ENCODE measurements at places on chromosomes 16 and 17.

DNA sequence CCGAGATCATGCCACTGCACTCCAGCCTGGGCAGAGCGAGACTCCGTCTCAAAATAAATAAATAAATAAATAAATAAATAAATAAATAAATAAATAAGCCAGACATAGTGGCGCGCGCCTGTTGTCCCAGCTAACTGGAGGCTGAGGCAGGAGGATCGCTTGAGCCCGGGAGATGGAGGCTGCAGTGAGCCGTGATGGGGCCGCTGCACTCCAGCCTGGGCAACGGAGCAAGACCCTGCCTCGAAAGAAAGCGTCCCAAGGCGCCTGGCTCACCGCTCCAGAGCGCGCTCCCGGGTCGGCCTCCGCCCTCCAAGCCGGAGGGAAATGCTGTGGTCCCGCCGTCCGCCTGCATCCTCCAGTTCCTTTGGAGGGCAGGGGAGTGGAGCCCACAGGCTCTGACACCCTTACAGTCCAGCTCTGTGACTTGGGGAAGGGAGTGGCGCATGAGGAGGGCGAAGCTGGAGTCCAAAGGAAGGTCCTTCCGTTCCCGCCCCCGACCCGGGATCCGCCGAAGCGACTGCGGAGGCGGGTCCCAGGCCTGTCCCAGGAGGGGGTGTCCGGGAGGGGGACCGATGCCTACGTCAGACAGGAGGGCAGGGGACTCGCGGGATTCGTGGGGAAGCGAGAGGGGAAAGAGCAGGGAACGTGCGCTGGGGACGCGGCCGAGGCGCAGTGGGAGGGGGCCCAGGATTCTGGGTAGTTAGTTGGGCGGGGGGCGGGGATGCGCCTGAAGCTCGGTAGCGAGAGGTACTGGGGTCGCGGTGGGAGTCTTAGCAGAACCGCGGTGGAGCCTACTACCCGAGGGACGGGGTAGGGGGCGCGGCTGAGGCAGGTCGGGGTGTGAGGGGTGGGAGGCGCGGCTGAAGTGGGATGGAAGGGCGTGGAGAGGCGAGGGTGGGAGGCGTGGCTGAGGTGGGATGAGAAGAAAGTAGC, 8.4 kb upstream of the TRPV2 start:
- DNase-seq, result no peak

- no peak for DNase-seq
Measured at GRCh38 chr16:30113031-30113710, at the start of gene GDPD3. GDPD3 (minus strand) TSS chr16:30113537; CDS start chr16:30113478, 59 bp downstream.

GRCh38 chr17:9209347-9209746, 188.0 kb downstream of the NTN1 start:
- no peak for DNase-seq

GRCh38 chr16:83733301-83733700, 74.5 kb upstream of the HSBP1 start:
- DNase-seq, result no peak

DNA sequence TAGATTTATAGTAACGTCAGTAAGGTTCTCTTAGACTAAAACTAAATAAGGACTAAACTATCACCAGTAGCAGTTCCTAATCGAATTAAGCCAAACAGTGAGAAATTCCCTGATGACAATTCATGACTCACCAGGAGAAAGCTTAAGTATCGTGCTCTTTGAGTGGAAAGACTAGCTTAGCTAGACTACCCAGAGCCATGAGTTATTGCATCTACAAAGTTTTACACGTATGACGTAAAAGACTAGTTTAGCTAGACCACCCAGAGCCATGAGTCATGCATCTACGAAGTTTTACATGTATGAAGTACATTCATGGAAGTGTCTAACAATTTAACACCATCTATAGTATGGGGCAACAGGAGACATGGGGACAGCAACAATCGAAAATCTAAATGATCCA, 36.6 kb downstream of the UBE2G1 start:
- DNase-seq, result no peak

DNA sequence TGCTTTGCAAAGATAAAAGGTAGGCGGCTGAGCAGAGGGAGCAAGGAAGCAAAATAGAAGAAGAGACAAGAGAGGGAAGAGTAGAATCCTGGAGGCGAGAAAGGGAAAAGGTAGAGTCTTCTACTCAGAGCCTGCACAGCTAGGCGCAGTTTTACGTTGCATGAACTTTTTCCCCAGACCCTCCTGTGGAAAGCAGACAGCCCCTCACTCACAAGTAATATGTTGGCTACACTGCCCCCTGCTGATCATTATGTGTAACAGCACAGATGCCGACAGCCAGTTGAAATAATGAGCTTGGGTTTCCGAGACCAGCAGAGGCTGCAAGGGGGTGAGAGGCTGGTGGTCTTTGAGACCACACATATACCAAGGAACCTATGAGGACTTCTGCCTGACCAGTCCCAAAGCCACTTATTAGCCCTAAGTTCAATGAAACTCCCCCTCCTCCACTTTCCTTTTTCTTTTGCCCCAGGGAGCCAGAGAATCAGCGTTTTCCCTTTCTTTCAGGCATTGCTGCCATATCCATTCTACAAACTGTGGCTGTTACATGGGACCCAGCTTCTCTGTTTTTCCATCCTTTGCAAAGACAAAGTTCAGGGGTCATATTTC, 22.5 kb upstream of the CMTR2 start:
- no peak for DNase-seq

GRCh38 chr17:27456681-27457359, 572 bp downstream of the KSR1 start:
- no peak for DNase-seq

DNA sequence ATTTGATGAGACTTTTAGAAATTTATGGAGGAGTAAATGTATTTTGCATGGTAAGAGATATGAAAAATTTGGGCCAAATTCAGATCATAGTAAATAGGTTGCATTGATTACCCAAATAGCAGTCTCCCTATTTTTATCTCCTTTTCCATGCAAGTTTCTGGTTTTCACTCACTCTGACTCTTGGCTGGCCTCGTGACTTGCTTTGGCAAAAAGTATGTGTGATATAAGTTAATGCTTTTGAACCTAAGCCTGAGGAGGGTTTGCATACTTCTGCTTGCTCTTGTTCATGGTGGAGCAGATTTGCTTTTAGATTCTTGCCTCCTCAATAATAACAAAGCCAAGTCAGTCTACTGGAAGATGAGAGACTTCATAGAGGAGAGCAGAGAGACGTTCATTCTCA, 1045.9 kb upstream of the CDH8 start:
- no peak for DNase-seq

GRCh38 chr16:80107900-80108299, 432.9 kb upstream of the DYNLRB2 start:
- DNase-seq, result no peak

DNA sequence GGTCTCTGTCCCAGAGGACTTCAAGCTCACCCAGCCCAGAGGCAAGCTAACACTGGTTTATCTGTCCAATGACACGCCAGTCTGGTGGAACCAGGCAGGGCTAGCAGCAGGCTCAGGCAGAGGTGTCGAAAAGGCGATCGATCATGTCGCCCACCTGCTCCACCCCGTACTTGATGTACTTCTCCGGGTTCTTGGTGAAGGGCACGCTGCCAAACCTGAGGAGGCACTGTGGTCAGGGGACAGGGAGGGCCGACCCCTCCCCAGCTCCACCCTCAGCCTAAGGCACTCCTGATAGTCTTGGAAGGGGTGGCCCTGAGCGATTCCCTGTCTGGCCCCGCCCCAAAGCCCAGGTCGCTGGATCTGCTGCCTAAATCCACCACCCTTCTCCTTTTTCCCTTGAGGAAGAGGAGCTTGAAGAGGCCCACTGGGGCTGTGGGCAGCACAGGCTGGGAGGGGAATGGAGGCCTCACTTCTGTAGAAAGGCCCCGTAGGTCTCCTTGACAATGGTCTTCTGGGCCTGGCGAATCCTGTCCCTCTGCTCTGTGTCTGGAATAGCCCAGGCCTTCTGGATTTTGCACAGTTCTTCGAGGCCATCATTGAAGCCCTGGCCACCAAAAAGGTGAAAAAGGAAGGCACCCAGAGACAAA, 4.7 kb downstream of the ZACN start:
- DNase-seq, result no peak

GRCh38 chr17:73625006-73625405, 19.2 kb downstream of the SDK2 start:
- no peak for DNase-seq

DNA sequence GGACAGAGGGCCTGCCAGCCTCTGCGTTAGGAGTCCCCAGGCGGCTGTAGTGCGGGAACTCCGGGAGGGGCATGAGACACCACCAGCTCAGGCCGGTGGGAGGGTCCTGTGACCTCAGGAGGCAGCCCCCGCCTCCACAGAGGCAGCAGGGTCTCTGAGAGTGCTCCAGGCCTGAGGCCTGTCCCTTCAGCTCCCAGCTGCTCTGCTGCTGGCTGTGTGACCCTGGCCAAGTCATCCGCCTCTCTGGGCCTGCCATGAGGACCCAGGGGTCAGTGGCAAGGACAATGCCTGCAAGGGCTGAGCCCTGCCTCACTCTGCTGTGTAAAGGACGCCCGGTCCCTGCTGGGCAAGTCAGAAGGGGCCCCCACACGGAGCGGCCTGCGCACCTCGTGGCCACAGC, 27.1 kb upstream of the ZFPM1 start:
- no peak for DNase-seq

GRCh38 chr17:1590029-1590746, 27.6 kb upstream of the PITPNA start:
- no peak for DNase-seq

DNA sequence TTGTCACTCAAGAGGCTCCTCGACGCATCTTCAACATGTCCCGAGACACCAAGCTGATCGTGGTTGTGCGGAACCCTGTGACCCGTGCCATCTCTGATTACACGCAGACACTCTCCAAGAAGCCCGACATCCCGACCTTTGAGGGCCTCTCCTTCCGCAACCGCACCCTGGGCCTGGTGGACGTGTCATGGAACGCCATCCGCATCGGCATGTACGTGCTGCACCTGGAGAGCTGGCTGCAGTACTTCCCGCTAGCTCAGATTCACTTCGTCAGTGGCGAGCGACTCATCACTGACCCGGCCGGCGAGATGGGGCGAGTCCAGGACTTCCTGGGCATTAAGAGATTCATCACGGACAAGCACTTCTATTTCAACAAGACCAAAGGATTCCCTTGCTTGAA, 101.0 kb downstream of the HS3ST2 start:
- no peak for DNase-seq

GRCh38 chr16:70410734-70411133, 28.2 kb downstream of the ST3GAL2 start:
- no peak for DNase-seq

- DNase-seq, result no peak
Measured at GRCh38 chr17:44010966-44011647, 3.7 kb downstream of the TMEM101 start.

DNA sequence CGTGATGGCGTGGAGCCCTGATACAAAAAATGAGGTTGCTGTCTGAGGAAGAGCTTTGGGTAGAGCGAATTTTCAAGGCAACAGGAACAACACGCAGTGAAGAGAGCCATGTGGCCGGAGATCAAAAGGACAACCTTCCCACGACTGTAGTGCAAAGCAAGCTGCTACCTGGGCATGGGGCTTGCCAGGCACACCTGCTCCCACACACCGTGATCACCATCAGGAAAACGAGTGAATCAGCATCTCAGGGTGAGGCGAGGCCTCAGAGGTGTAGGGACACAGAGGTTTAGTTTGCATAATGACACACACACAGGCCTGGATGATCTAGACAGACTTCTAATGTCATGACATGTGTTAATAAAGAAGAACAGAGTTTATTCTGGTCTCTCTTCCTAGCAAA, 65.7 kb downstream of the PARN start:
- no peak for DNase-seq

DNA sequence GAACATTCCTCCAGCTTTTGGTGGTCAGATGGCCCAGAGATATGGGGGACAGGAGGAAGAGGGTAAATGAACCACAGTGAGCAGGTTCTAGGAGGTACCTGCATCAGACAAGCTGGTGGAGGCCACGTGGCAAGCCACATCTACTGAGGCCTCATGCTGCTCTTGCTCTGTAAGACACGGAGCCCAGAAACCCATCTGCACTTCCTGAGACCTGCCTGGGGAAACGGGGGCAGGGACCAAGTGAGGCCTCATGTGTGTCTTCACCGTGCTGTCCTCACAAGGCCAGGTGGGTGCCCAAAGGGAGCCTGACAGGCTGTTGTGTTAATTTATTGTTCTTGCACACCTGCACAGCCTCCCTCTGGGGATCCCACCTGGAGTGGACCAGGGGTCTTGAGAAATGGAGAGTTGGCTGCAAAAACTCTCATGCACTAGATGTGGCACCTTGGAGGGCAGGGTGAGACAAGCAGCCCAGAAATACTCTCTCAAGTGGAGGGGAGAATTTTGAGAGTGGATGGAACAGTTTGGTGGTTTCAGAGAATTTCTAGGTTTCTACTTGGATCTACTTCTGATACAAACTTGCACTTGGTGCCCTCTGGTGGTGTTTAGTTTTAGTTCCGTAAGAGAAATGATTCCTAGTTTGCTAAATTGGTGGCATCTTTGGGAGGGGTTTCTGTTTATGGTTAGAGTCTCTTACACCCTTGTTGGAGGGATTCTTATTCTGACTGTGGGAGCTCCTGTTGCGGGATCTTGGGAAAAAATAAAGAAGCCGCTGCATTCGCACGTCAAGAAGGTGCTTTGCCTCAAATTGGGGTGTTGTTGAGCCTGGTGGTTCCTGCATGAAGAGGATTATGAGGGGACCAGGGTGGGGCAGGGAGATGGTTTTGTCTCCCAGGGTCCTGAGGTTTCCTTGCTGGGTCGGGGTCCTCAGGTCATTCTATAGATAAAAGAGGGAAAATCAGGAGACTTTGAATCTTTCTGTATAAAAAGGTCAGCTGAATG, 47.5 kb downstream of the SLC6A2 start:
- DNase-seq, result no peak

DNA sequence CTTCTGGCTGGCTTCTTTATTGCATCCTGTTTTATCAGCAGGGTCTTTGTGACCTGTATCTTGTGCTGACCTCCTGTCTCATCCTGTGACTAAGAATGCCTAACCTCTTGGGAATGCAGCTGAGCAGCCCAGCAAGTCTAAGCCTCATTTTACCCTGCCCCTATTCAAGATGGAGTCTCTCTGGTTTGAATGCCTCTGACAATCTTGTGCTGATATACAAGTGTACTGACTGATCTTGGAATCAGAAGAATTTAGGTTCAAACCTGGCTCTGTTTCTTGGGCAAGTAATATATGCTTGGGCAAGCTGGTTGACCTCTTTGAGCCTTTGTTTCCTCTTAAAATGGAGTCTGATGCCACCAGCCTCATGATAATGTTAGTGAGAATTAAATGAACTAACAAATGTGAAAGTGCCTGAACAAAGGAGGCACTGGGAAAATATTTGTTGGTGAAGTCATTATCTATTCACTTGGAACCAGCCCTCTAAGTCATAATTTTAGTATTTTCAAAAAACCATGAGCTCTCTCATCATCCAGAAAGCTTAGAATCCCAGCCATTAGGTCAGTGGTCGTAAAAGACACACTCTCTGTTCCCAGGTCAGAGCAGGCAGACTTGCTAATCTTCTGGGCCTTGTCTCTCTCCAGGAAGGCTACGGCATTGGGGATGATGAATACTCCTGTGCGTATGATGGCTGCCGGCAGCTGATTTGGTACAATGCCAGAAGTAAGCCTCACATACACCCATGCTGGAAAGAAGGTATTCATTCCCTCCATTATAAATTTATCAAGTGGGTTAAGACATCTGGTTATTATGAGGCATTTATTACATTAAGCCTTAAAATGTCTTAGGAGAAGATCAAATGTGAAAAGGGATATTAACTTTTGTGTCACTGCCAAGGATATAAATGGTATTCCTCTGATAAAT, 18.1 kb upstream of the ARL2BP start:
- DNase-seq, result no peak

All from stimulated activated CD8-positive, alpha-beta memory T cell treated with anti-CD3 and anti-CD28 coated beads, Interleukin-4, amount 100 ng/mL, for 24 hours (primary cell).